ENCODE measurements at places on chromosomes 4 and X. TPM values are rescaled to one million over a fixed set of nuclear protein-coding genes. Genes with fewer than 3 reads are reported as not detected.

The ARHGAP4 gene
- polyA plus RNA-seq = 0.72 TPM

The TNMD gene
- not detected for polyA plus RNA-seq

The FAM184B gene
- 0.13 TPM for polyA plus RNA-seq

DNA sequence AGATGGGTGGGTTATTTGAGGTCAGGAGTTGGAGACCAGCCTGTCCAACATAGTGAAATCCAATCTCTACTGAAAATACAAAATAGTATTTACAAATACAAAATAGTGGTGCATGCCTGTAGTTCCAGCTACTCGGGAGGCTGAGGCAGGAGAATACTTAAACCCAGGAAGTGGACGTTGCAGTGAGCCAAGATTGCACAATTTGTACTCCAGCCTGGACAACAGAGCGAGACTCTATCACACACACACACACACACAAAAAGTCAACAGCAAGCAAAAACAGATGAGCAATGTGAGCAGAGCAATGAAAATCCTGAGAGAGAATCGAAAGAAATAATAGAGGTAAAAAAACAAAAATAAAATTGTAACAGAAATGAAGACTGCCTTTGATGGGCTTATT is 168.8 kb downstream of the PCDH18 start:
- peaks cover 14% of the 10 kb centered on the region for H3K4me1 ChIP-seq
- H3K27ac ChIP-seq = no peak overlapping the region
- no peaks in the 10 kb centered on the region for H3K36me3 ChIP-seq
- no peak overlapping the region for H3K4me3 ChIP-seq
- no peak for DNase-seq
- no peaks in the 10 kb centered on the region for H3K27me3 ChIP-seq

GRCh38 chr4:122922877-122923511 is 597 bp upstream of the NUDT6 start:
- H3K4me3 ChIP-seq = peak overlapping the region; percentile 93
- no peaks in the 10 kb centered on the region for H3K36me3 ChIP-seq
- H3K27ac ChIP-seq = peak overlapping the region; percentile 83
- H3K27me3 ChIP-seq = no peaks in the 10 kb centered on the region

- no peaks in the 10 kb centered on the region for H3K27me3 ChIP-seq
- no peaks in the 10 kb centered on the region for H3K36me3 ChIP-seq
- H3K27ac ChIP-seq = no peak overlapping the region
- DNase-seq = no peak
- H3K4me1 ChIP-seq = no peaks in the 10 kb centered on the region
Observed at GRCh38 chr4:88090898-88091297, 67.5 kb downstream of the ABCG2 start.

DNA sequence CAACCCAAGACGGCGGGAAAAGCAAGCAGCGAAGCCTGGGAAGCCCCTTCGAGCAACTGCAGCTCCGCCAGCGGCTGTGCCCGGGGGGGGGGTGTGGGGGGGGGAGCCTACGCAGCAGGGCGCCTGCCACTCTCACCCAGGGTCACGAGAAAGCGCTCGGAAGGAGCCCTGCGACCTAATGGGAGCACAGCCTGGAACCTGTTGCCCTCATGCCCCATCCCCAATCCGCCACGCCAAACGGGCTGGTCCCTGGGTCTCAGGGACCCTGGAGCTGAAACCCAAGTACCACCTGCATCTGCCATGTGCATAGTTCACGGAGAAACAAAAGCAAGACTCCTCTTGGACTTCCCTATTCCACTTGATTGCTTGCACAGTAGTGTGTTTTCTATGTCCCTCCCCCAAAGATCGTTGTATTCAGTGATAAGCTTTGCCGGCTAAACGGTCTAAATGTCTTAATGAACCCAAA is 359 bp upstream of the GAB3 start:
- peak overlapping the region; percentile 82 for H3K4me3 ChIP-seq
- H3K36me3 ChIP-seq = no peaks in the 10 kb centered on the region
- no peaks in the 10 kb centered on the region for H3K4me1 ChIP-seq
- no peak overlapping the region for H3K27ac ChIP-seq
- peaks cover 2% of the 10 kb centered on the region for H3K27me3 ChIP-seq
- DNase-seq = no peak

- no peak overlapping the region for H3K27ac ChIP-seq
- no peaks in the 10 kb centered on the region for H3K36me3 ChIP-seq
- H3K4me3 ChIP-seq = no peak overlapping the region
- DNase-seq = no peak
- H3K27me3 ChIP-seq = no peaks in the 10 kb centered on the region
Observed at GRCh38 chr4:13174001-13174400, 310.1 kb downstream of the RAB28 start.

- H3K27ac ChIP-seq = no peak overlapping the region
- DNase-seq = peak; percentile 41
- no peaks in the 10 kb centered on the region for H3K36me3 ChIP-seq
- no peaks in the 10 kb centered on the region for H3K4me1 ChIP-seq
Observed at GRCh38 chrX:31551913-31552312, 480.1 kb upstream of the FTHL17 start.

GRCh38 chrX:319579-320125 is 1.1 kb upstream of the GTPBP6 start:
- DNase-seq = no peak
- H3K36me3 ChIP-seq = peaks cover 11% of the 10 kb centered on the region
- no peaks in the 10 kb centered on the region for H3K27me3 ChIP-seq
- peaks cover 2% of the 10 kb centered on the region for H3K4me1 ChIP-seq
- H3K4me3 ChIP-seq = peak overlapping the region; percentile 79
- H3K27ac ChIP-seq = peak overlapping the region; percentile 73

DNA sequence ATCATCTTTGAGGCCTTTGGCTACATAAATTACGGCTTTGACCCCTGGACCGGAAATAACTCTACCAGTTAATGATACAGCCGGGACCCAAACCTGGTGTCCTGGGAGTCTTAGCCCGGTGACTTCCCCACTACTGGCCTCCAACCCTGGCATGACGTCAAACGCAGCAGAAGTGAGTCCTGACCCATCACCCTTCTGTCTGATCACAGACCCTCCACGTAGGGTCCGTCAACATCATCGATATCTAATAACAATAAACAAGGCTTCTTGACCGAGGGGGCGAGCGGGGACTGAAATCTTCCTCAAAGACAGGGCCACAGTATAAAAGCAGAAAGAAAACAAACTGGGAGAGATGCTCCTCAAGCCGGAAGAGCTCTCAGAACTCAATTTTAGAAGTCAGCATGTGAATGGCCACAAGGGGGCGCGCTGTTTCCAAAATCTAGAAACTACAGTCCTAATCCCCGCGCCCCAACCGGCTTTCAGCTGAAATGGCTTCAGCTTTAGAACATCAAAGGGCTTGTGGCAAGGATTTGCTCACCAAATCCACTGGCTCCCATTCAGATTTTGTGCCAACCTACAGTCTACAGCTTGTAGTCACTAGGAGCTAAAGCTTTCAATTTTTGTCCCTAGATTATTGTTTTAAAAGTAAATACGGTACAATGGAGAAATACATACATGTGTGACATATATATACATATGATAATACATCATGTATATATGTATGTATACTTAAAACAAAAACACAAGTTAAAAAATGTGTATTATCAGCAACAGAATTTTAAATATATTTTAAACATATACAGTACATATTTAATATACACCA is 46.4 kb upstream of the ENPP6 start:
- DNase-seq = peak; percentile 90
- H3K4me1 ChIP-seq = peaks cover 14% of the 10 kb centered on the region
- H3K27me3 ChIP-seq = no peaks in the 10 kb centered on the region
- H3K27ac ChIP-seq = no peak overlapping the region

Measured in IMR-90 (cell line).